Kidney epithelial cell (primary cell): ENCODE measurements at places on chromosomes 5 and 9. TPM values are rescaled to one million over a fixed set of nuclear protein-coding genes. Genes with fewer than 3 reads are reported as not detected.

CLK4 gene
- 7.1 and 9.7 TPM in 2 replicates for total RNA-seq

RXFP3 gene
- 0.82 TPM in 1 of 2 replicates, not detected in the other for total RNA-seq

CARD19 gene
- 32.6 and 56.5 TPM in 2 replicates for total RNA-seq

HMMR gene
- total RNA-seq, result 7.1 and 11.2 TPM in 2 replicates

LRRTM2 gene
- 0.25 TPM in 1 of 2 replicates, not detected in the other for total RNA-seq

RMRP gene
- total RNA-seq, result 1,522 and 7,636 TPM in 2 replicates

CBY3 gene
- total RNA-seq, result not detected in 2 replicates

ALDH7A1 gene
- total RNA-seq, result 27.0 and 35.2 TPM in 2 replicates

PFN3 gene
- total RNA-seq, result not detected in 2 replicates

SURF6 gene
- total RNA-seq, result 17.4 and 30.8 TPM in 2 replicates

ROR2 gene
- total RNA-seq, result 1.2 and 2.9 TPM in 2 replicates

WNT8A gene
- total RNA-seq, result not detected in 2 replicates

HAPLN1 gene
- total RNA-seq, result not detected in 2 replicates

PCDHAC1 gene
- 0.07 and 0.17 TPM in 2 replicates for total RNA-seq

PCDHGA1 gene
- total RNA-seq, result 0.67 and 0.68 TPM in 2 replicates

ATG10 gene
- total RNA-seq, result 6.4 and 11.4 TPM in 2 replicates

NMUR2 gene
- not detected in 2 replicates for total RNA-seq

ANKRD20A1 gene
- 0.08 TPM in 1 of 2 replicates, not detected in the other for total RNA-seq

COL15A1 gene
- total RNA-seq, result 11.6 and 11.8 TPM in 2 replicates

SLIT3 gene
- 2.9 and 5.0 TPM in 2 replicates for total RNA-seq

NMRK1 gene
- 10.3 and 14.1 TPM in 2 replicates for total RNA-seq

OMD gene
- not detected in 2 replicates for total RNA-seq

PPP3R2 gene
- not detected in 2 replicates for total RNA-seq

SEMA5A gene
- 4.0 and 4.7 TPM in 2 replicates for total RNA-seq

ORM2 gene
- total RNA-seq, result not detected in 2 replicates

CAPSL gene
- not detected in 2 replicates for total RNA-seq

SAXO1 gene
- total RNA-seq, result under 0.01 TPM in 1 of 2 replicates, not detected in the other

BTNL9 gene
- 0.21 TPM in 1 of 2 replicates, not detected in the other for total RNA-seq

PRXL2C gene
- 9.9 and 14.1 TPM in 2 replicates for total RNA-seq

KCNV2 gene
- not detected in 2 replicates for total RNA-seq

TAF11L5 gene
- total RNA-seq, result not detected in 2 replicates

SLC38A9 gene
- 16.6 and 21.5 TPM in 2 replicates for total RNA-seq

TAF11L6 gene
- not detected in 2 replicates for total RNA-seq

FSTL4 gene
- not detected in 2 replicates for total RNA-seq

SERINC5 gene
- 12.9 and 13.1 TPM in 2 replicates for total RNA-seq

KIF20A gene
- total RNA-seq, result 4.4 and 4.6 TPM in 2 replicates

LHX3 gene
- total RNA-seq, result not detected in 2 replicates
